ENCODE measurements at places on chromosomes 7 and 10. TPM values are rescaled to one million over a fixed set of nuclear protein-coding genes. Genes with fewer than 3 reads are reported as not detected.
A peak's percentile ranks its signal among the peaks of the same experiment; 100 is the strongest.

The SPAG6 gene
- 2.6 TPM for polyA plus RNA-seq

DNA sequence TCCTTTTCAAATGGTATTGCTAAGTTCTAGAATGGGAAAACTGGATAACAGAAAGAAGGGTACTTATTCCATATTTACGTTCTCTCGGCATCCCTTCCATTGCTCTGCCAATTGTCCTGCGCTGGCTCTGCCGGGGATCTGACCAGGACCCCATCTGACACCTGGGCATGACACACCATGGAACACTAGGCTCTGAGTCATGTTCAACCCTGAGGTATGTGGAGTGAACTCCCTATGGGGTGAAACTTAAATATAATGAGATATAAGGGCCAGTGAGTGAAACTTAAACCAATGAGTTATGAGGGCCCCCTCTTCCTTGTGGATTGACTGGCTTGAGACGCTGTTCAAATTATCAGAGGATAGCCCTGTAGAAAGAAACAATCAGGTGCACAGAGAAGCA lies 55.1 kb upstream of the ZEB1 start:
- no peak for DNase-seq

- no peak for DNase-seq
These were observed 399.7 kb downstream of the REEP3 start for GRCh38 chr10:63920926-63921325.

DNA sequence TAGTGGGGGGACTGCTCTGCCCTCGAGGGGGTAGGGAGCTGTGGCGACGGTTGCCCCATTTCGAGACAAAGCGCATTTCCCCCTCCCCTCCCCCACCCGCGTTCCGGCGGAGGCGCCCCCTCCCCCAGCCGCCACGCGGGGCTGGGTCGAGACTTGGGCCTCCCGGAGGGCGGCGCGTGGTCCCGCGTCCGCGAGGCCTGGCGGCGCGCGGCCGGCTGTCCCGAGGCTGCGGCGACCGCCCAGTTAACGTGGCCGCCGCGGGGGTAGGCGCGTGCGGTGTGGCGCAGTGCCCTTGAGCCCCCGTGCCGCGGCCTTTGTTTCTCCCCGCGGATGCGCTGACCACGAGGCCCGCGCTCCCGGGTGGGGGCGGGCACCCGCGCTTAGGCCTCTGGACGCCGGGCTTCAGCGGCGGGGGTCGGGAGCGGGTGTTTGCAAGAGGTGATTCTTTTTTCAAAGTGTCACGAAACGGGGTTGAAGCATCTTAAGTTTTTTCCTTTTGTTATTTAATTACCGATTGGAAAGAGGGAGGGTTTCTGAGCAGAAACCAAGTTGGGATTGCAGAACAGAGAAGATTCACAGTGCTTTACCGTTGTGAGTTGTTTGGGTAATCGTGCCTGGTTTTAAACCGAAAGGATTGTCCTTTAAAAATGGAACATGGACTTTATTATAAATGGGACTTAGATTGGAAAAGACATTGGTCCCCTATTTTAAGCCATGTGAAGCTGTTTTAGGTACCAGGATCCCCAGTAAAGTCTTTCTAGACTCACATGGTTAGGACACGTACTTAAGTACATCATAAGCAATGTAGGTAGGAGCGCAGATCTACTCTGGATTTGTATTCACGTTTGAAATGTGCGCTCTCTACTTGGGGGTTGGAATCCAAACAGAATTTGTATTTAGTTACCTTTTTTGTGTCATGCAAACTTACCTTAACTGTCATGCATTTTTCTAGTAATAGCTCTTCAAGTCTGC lies 760 bp downstream of the CBX3 start:
- DNase-seq = peak; percentile 53

GRCh38 chr7:156327916-156328315 lies 312.7 kb upstream of the RNF32 start:
- no peak for DNase-seq

The ETV1 gene
- polyA plus RNA-seq = 10.4 TPM

- no peak for DNase-seq
These were observed 159.0 kb downstream of the PLXNA4 start for GRCh38 chr7:132417103-132417906.

DNA sequence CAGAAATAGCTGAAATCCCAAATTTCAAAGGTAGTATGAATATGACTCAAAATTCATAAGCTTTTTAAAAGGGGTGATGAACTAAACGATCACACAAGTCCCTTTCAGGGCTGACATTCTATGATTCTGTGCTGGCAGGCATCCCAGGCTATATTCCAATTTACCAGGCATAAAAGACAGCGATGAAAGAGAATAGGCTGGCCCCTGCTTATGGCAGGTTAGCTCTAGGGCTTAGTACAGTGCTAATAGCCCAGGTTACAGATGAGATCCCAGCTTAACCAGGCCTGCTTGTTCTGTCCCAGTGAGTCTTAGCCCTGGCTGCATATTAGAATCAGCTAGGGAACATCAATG lies 56.4 kb downstream of the CDHR3 start:
- no peak for DNase-seq
